ENCODE measurements at places on chromosomes 1 and 21.

GRCh38 chr1:3786468-3787348 lies 9.6 kb downstream of the LRRC47 start:
- H3K36me3 ChIP-seq: peaks cover 61% of the 10 kb centered on the region
- H3K4me1 ChIP-seq: peaks cover 18% of the 10 kb centered on the region
- no peaks in the 10 kb centered on the region for H3K27me3 ChIP-seq
- no peak overlapping the region for H3K27ac ChIP-seq

DNA sequence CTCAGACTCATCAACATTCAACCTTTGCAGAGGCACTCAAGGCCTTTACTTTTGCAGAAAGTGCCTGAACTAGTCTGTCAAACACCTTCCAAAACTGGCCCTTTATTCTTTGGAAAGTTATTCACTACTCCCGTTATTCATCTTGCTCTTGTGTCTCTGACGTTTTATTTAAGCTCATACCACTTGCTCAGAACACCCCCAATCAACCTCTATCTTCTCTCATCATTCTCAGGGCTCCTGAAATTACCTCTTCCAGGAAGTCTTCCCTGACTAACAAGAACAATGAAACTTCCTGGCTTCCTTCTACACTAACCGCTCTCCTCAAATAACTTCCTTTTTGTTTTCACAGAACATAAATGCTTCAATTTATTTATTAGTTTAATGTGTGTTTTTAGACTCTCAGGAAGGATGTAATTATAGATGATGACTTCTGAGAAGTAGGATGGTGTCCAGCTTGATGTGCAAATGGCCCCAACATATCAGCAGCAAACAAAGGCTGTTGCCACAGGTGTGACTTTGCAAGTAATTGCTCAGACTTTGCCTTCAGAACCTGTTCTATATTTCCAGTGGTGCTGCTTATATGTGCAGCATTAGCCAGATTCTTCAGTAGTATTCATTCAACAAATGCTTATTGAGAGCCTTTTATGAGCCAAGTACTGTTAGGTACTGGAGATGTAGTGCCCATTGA lies 22.8 kb upstream of the BATF3 start:
- no peak for DNase-seq
- peaks cover 7% of the 10 kb centered on the region for H3K27me3 ChIP-seq
- peak overlapping the region; percentile 3 for H3K27ac ChIP-seq

- no peaks in the 10 kb centered on the region for H3K27me3 ChIP-seq
- H3K4me1 ChIP-seq: peaks cover 43% of the 10 kb centered on the region
- DNase-seq: no peak
Measured at GRCh38 chr1:35085421-35085820, 6.2 kb downstream of the ZMYM1 start.

DNA sequence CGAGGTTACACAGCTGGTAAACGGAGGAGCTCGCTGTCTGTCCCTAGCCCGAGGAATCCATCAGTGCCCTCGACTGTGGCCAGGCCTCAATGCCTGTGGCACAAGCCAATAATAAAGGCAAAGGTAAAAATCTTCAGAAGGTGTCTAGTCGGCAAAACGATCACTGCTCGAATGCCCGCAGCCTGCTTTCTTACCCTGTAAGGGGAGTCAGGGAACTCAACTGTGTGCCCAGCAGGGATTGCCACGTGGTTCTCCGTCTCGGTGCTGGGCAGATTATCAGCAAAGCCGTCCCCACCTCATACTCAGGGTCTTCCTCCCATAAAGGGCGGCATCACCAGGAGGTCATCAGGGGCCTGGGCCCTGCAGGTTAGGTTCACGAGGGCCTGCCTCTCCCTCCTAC lies 103.4 kb downstream of the PAX7 start:
- no peak overlapping the region for H3K4me3 ChIP-seq
- no peak overlapping the region for H3K27ac ChIP-seq
- no peaks in the 10 kb centered on the region for H3K4me1 ChIP-seq

All from naive thymus-derived CD8-positive, alpha-beta T cell (primary cell).